ENCODE measurements at places on chromosomes 12 and 14. TPM values are rescaled to one million over a fixed set of nuclear protein-coding genes. Genes with fewer than 3 reads are reported as not detected.

NAA30 gene
- total RNA-seq, result 32.6 TPM

PDE3A gene
- under 0.01 TPM for total RNA-seq

DNA sequence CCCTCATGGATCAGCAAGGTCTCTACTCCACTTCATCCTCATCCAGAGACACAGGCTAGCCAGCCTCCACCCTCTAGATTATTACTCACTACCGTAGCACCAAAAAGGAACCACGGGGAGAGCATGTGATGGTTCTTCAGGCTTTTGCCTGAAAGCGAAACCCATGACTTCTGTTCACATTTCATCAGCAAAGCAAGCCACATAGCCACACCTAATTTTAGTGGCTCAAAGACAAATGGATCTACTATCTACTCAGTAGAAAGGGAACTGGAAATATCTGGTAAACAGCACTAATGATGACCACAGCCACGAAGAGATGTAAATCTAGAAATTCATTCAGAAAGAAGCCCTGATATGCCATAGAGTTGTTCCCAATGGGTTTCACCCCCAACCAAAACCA is 51.4 kb downstream of the VCPKMT start:
- no peak for DNase-seq

- DNase-seq, result peak; percentile 55
Measured at GRCh38 chr12:10392394-10392930, 2.6 kb upstream of the KLRK1 start.

GRCh38 chr12:52191841-52192791 is at the start of gene KRT80:
Gene KRT80, minus strand, starts transcription at chr12:52192014. Its CDS starts 112 bp downstream, at chr12:52191902.
- DNase-seq, result peak; percentile 99

GRCh38 chr14:36217027-36217426 is 40.5 kb upstream of the PTCSC3 start:
- no peak for DNase-seq

- no peak for DNase-seq
Measured at GRCh38 chr12:44765796-44766195, 110.3 kb downstream of the NELL2 start.

CLEC6A gene
- total RNA-seq, result 0.20 TPM

- DNase-seq, result no peak
Measured at GRCh38 chr14:77000340-77001270, 27.9 kb downstream of the IRF2BPL start.

- DNase-seq, result no peak
Measured at GRCh38 chr12:1911598-1912575, 6.6 kb downstream of the CACNA2D4 start.

GRCh38 chr12:12336049-12336411 is 14.0 kb downstream of the MANSC1 start:
- peak; percentile 56 for DNase-seq

ZNF891 gene
- 2.0 TPM for total RNA-seq

KERA gene
- not detected for total RNA-seq

TMEM30B gene
- 0.45 TPM for total RNA-seq

DNA sequence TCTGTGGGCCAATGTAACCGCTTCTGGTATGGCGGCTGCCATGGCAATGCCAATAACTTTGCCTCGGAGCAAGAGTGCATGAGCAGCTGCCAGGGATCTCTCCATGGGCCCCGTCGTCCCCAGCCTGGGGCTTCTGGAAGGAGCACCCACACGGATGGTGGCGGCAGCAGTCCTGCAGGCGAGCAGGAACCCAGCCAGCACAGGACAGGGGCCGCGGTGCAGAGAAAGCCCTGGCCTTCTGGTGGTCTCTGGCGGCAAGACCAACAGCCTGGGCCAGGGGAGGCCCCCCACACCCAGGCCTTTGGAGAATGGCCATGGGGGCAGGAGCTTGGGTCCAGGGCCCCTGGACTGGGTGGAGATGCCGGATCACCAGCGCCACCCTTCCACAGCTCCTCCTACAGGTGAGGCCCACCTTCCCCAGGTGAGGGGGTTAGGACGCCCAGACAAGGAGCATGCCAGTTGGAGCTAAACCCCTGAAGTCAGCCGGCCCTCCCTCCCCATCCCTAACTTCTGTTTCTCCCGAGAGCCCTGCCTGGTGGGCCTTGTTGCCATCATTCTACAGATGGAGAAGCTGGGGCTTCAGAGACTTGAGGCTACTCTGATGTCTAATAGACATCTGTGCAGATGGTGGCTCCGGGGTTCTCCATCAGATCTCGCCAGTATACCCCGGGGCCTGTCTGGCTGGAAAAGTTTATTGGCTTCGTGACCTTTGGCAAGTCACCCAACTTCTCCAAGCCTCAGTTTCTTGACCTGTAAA is 25.3 kb downstream of the PAPLN start:
- no peak for DNase-seq

TMEM179 gene
- total RNA-seq, result not detected

DNA sequence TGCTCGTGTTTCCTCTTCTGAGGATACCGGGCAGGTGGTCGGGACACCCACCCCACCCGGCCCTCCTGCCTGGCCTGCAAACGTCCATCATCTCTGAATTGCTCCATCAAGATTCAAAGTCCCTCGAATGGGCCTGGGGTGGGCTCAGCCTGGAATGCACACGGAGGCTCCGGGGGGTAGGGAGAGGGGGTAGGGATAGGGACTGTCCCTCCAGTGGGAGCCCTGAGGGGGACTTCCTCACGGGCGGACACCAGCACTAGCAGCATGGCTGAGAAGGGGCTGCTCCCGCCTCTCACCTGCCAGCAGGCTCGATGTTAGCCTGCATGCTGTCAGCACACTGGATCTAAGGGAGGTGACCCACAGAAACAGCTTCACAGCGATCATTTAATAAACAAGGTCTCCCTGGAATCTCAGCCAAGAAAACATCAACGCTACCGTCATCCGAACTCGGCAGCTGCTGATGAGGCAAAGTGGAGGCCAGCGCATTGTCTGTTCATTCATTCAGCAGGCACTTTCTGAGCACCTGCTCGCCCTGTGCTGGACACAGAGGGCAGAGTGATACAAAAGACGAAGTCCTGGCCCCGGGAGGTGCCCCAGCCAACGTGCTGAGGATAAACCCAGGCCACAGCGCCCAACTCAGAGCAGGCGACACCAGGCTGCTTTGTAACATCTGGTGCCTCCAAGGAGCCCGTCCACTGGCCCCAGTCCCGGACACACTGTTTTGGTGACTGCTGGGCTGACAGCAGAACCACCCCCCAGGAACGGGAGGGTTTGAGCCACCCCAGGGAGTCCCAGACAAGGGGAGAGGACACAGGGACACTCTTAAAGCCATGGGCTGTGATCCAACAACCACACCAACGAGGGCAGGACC is 6.3 kb downstream of the TMEM179 start:
- DNase-seq, result no peak

DNA sequence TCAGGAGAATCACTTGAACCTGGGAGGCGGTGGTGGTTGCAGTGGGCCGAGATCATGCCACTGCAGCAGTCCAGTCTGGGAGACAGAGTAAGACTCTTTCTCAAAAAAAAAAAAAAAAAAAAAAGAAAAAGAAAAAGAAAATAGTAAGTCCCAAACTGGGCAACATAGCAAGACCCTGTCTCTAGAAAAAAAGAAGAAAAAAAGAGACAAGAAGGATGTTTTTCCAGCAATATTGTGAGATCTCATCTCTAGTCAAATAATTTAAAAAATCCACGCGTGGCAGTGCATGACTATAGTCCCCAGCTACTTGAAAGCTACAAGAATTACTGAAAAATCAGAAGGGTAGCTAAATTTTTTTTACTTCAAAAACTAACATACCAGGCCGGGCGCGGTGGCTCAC is 8.0 kb downstream of the USP44 start:
- no peak for DNase-seq

GRCh38 chr12:108361606-108362005 is 22.5 kb upstream of the CMKLR1 start:
- no peak for DNase-seq

DNA sequence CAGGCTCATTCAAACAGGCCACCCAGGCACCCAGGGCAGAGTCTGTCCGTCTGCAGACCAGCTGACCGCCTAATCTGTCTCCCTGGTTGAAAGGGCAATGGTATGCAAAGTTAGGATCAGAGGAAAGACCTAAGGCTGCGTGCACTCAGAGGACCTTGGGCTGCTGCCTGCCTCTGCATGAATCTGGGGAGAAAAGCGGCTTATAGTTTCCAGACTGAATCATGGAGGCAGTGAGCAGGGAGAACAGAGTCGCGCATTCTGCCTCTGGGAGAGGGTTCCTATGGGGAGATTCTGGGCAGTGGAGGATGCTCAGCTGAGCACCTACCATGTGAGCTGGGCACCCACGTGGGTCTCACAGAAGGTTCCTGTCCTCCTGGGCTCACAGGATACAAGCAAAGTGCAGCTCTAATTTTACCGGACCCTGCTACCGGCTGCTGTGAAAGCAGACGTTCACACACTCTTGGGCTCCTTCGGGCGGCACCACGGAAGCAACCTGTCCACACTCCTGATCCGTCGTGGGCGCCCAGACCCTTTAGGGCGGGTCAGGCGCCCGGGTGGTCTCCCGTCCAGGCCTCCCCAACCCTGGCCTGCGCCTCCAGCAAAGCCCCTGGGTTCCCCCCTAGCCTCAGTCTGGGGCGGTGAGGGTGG is 772 bp downstream of the SCARB1 start:
- DNase-seq, result peak; percentile 15

DNA sequence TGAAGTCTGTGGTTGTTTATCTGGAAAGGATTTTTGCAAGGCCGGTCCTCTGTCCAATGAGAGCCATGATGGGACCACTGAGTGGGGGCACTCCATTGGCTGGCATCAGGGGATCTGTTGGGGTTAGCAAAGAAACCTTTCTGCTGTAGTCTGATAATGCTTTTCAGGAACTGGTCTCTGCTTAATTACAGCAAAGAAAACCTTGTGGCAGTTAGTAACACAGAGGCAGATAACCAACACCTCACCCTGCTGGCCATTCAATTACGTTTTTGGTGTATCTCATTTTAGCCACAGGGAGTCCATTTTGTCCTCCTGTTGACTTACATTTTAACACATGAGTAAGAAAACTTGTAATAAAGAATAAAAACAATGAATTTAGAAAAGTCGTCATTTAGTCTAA is 629.3 kb upstream of the MDGA2 start:
- no peak for DNase-seq

GRCh38 chr12:51351913-51352532 is 5.5 kb upstream of the CELA1 start:
- peak; percentile 44 for DNase-seq

POLE gene
- total RNA-seq, result 13.3 TPM

VWF gene
- total RNA-seq, result 3.0 TPM

DNA sequence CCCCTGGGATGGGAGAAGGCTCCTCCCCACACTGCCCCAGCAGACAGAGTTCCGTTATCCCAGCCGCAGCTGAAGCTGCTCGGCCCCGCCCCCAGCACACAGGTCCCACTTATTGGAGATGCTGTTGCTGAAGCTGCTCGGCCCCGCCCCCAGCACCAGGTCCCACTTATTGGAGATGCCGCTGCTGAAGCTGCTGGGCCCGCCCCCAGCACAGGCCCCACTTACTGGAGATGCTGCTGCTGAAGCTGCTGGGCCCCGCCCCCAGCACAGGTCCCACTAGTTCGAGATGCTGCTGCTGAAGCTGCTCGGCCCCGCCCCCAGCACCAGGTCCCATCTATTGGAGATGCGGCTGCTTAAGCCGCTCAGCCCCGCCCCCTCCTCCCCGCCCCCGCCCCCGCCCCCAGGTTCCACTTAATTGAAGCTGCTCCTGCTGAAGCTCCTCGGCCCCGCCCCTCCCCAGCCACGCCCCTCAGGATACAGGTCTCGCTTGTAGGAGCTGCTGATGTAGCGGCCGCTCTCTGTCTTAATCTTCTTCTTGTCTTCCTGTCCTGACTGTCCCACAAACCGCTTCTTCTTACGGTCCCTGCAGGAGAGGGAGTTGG is 12.0 kb downstream of the CFAP73 start:
- no peak for DNase-seq

DNA sequence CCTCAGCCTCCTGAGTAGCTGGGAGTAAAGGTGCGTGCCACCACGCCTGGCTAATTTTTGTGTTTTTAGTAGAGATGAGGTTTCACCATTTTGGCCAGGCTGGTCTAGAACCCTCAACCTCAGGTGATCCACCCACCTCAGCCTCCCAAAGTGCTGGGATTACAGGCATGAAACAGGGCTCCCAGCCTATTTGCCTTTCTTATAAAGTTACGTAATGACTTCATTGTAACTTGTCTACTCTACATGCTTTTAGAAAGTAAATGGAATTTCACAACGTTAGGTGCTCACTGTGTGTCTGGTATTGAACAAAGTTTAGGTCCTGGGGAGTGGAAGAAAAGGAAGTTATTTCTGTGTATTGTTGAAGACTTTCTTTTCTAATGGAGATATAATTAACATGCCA is 12.5 kb downstream of the CFAP251 start:
- no peak for DNase-seq

GRCh38 chr12:22588817-22589216 is 36.2 kb upstream of the ETNK1 start:
- peak; percentile 82 for DNase-seq

YY1 gene
- total RNA-seq, result 47.2 TPM

PTPRR gene
- total RNA-seq, result 0.45 TPM

- peak; percentile 94 for DNase-seq
Measured at GRCh38 chr12:12927211-12928079, 24.5 kb downstream of the GPRC5D start.

- no peak for DNase-seq
Measured at GRCh38 chr12:43277651-43278540, 274.1 kb downstream of the ADAMTS20 start.

DNA sequence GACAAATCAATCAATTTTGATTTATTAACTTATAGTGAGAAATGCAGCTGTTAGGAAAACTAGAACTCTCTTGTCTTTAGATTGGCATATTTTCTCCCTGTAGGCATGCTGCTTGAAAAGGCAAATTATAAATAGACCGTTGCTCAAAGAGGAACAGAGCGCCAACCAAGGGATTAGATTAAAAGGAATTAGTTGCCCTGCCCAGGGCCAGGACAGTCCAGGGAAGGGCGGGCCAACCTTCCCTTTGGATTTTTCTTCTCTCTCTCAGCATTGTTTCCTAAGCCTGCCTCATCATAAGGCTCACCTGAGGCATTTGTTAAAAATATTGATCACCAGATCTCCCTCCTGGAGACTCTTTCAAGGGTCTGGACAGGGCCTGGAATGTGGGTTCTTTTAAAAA is 8.6 kb downstream of the CIPC start:
- no peak for DNase-seq

EML5 gene
- 0.55 TPM for total RNA-seq

GRCh38 chr12:106285982-106286381 is 16.6 kb upstream of the TCP11L2 start:
- DNase-seq, result peak; percentile 66

DNA sequence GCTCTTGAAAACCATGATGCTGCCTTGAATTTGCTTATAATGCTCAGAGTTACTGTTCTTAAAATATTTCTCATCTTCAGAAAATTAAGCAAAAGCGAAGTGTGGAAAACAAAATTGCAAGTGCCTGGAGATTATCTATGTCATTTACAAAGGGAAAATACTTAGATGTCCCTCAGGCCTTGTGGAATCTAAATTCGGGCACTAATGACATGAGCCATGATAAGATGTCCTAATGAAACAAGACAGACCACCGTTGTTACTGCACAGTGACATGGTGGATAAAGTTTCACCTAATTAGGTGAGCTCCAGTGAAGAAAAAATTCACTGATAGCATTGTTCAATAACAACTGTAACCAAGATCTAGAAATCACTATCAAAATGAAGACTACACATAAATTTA is 30.4 kb downstream of the PPP1R13B start:
- DNase-seq, result no peak

ISM2 gene
- 1.7 TPM for total RNA-seq

GRCh38 chr14:95674613-95675012 is 11.6 kb upstream of the TCL1B start:
- DNase-seq, result no peak

POMT2 gene
- total RNA-seq, result 26.4 TPM

GRCh38 chr14:93967637-93968250 is 8.6 kb downstream of the ASB2 start:
- DNase-seq, result no peak

- DNase-seq, result peak; percentile 79
Measured at GRCh38 chr14:50425816-50426215, 29.1 kb upstream of the CDKL1 start.

GLIPR1L1 gene
- not detected for total RNA-seq
